ENCODE measurements at places on chromosomes 5 and 9.

DNA sequence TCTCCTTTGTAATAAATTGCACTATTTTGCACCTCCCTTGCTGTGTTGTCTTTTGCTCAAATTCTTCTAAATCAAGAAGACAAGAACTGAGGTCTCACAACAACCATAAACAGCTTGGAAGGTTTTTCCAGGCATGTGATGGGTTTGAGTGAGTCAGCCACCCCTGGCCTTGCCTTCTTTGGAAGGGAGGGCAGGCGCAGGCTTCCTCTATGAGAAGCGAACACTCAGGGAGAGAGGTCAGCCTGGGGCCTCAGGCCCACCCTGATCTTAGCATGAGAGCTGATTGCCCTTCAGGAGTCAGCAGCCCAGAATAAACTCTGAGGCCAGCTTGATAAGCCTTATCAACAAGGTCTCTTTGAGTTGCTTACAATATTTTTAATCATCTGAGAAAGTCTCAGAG is 31.6 kb downstream of the S1PR3 start:
- peak; percentile 27 for DNase-seq

- DNase-seq = no peak
These were observed 39.9 kb downstream of the ATG10 start for GRCh38 chr5:82011761-82012160.

- DNase-seq = no peak
These were observed 85.8 kb upstream of the ALDH1A1 start for GRCh38 chr9:73038613-73039012.

DNA sequence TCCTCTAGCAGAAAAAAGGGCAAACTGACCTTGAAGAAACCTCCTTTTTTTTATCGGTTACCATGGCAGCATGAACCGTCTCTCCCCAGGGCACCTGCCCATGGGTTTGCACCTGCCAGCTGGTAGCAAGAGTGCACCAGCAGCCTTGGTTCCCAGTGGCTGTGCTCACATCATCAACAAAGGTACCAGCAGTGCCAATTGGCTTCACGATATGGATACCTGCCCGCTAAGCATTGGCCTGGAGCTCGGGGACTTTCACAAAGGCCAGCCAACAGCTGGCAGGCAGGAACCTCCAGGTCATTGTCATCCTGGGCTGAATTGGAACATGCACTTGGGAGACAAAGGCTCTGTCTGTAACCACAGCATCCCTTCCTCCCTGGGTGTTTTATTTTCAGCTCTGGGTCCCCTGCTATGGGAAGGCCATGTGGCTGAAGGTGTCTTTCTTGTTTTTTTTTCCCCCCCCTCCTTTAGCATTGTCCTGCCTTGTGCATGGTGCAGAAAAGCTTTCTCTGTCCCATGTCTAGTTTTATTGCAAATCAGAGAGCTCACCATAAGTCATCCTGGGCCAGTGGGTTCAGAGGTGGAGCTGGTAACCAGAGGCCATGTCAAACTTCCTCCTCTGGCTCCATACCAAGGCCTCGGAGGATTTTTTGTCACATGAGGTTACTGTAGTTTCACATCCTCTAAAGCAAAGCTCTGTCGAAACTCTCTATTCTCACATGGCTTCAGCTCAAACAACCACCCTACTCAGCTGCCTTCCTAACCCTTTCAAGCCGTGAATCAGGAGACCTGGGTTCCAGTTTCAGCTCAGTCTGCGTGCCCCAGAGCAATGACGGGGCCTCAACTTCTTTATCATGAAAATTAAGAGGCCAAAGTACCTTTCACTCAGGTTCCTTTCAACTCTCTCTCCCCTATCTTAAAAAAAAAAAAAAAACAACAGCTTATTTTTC is 145.5 kb upstream of the MAP3K1 start:
- DNase-seq = peak; percentile 98

DNA sequence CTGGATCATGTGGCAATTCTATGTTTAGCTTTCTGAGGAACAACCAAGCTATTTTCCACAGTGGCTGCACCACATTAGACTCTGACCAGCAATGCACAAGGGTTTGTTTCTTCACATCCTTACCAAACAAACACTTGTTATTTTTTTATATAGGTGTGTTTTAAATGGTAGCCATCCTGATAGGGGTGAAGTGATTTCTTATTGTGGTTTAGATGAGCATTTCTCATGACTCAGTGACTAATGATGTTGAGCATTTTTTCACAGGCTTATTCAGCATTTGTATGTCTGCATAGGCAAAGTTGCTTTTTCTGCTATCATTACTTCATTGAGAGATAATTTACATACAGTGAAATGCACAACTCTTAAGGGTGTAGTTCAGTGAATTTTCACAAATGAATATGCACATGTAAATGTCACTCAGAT is 36.0 kb downstream of the ANKRD33B start:
- peak; percentile 42 for DNase-seq

DNA sequence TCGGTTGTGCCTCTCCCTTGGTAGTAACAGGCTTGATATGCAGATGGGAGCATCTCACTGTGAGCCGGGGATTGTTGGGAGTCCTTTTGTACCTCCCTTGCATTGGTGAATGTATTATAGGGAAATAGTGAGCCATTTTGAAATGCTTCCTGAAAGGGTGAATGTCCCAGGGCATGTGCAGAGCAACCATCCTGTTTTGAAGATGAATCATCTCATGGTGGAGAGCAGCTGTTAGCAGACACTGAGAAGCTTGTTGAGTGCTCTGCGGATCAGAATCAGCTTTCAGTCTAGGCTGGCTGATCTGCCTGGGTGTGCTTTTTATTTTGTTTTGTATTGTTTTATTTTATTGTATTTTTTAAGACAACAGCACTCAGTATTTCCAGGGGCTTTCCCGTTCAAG is 29.7 kb downstream of the SLC36A1 start:
- no peak for DNase-seq

DNA sequence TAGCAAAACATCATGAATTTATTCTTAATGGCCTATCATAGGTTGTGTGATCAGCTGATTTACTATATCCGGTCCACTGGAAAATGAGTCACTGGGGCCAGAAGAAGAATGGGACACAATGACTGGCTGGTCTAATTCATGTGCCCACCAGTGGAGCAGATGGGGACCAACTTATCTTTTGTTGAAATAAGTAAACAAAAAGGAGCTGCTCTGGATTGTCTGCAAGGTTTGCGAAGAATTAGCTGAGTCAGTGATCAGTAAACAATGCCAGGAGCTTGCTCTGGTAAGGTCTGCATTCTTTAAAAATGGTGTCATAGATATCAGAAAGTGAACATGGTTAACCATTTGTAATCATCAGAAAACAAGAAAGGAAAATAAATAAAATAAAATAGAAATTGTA is 128.0 kb downstream of the RASEF start:
- no peak for DNase-seq

GRCh38 chr5:149770236-149770635 is 40.1 kb downstream of the PPARGC1B start:
- DNase-seq = no peak

Data from suppressor macrophage treated with lipopolysaccharide for 4 hours (primary cell).